ENCODE measurements at places on chromosomes 4 and X.
A peak's percentile ranks its signal among the peaks of the same experiment; 100 is the strongest.

- no peak for DNase-seq
Observed at GRCh38 chrX:22360129-22360528, 87.4 kb downstream of the CBLL2 start.

- DNase-seq, result no peak
Observed at GRCh38 chrX:3244955-3245354, 101.5 kb downstream of the MXRA5 start.

- DNase-seq, result no peak
Observed at GRCh38 chrX:19814240-19814639, 73.2 kb downstream of the SH3KBP1 start.

DNA sequence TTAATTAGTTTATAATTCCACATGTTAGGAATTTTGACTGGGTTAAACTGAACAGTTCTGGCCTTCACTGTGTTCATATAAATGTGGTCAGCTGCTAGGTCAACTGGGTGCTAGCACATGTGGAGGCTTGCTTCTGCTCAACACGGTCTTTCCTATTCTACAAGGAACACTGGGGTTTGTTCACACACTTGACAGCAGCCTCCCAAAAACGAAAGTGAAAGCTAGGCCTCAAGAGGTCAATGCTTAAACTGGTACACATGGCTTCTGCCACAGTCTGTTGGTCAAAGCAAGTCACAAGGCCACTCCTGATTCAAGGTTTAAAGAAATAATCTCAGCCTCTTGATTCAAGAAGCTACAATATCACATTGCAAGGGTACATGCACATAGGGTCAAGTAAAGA is 126.5 kb downstream of the QDPR start:
- no peak for DNase-seq

GRCh38 chrX:119583431-119584059 is 9.2 kb downstream of the UBE2A start:
- DNase-seq, result no peak

GRCh38 chr4:5758741-5759140 is 47.7 kb downstream of the EVC start:
- no peak for DNase-seq

- DNase-seq, result no peak
Observed at GRCh38 chr4:153987291-153987690, 198.4 kb upstream of the SFRP2 start.

GRCh38 chr4:149158817-149159216 is 656.8 kb downstream of the IQCM start:
- no peak for DNase-seq

GRCh38 chrX:149568701-149569296 is 18.5 kb downstream of the MAGEA9B start:
- DNase-seq, result no peak

GRCh38 chrX:13741695-13742094 is 7.1 kb downstream of the OFD1 start:
- no peak for DNase-seq

DNA sequence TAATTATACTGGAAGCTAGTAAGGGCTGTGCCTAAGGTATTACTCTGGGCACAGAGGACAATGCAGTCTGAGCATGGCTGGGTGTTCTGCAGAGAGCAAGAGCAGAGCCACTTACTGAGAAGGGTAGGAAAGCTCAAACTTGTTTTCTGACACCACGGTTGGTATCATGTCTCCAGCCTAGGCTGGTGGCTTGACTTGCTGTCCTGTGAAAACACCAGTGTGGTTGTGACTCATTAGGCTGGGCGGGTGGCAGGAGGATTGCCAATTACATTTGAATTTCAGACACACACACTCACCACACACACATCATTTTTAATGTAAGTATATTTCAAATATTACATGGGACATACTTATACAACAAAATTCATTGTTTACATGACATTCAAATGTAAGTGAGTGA is 19.7 kb upstream of the MTM1 start:
- DNase-seq, result no peak

DNA sequence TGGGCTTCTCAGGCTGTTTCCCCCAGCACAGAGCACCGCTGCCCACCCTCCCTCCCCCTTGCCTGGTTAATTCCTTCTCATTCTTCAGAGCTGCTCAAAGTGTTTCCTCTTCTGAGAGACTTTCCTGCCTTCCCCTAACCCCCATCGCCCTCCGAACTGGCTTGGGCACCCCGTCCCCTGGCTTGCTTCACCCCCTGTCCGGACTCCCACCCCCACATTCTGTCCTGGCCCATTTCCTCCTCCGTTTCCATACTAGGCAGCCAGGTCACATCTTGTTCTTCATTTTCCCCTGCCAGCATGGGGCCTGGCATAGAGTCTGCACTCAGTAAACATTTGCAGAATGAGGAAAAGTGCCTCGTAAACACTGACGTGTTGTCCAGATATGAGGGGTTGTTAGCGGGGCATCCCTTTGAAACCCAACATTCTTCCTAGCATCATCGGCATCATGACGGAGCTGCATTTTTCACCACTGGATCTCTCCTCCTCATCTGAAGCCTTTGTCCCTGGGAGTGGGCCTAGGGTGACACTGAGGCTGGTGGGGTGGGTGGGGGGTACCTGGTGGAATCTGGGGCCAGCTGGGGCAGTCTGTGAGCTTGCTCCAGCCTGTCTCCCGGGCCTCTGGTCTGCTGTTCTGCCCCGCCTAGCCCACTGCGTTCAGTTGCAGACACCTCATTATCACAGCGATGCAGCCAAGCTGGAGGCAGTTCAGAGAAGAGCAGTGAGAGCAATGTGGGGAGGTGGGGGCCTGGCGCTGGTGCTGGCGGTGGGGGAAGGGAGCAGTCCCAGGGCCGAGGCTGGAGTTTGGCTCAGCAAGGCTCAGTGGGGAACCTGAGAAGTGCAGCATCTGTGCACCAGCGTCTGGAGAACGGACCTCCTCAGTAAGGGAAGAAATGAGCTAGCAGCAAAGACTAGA is 149.4 kb upstream of the PJA1 start:
- DNase-seq, result no peak

- no peak for DNase-seq
Observed at GRCh38 chr4:36282503-36283030, 1.2 kb downstream of the DTHD1 start.

DNA sequence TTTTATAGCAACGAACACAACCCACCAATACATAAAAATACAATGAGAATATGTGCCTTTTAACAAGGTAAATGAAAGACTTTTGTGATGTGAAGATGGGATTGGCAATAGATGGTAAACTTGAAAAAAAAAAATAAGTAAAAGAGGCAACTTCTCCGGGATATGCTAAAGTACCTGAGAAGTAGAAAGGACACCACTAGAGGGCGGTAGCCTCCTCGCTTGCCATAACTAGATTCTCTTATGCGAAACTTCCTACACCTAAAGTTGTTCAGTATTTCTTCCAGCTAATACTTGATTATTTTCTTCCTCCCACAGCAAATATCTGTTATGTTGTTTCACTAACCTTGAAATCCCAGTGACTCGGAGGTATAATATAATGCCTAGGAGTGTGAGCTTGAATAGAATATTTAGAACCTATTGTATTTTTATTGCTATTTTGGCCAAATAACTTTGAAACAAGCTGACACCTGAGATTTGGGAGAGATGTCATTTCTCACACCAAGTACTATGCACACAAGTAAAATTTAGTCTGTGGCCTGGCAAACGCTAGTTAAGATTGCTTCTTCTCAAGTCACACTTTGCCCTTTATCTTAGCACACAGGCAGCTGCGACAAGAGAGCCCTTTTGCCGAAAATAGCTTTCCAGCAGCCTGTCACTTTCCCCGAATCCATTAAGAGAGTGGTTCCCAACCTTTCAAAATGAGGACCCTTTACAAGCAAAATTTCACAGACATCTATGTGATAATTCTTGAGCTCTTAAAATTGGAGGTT is 44.9 kb upstream of the PDLIM5 start:
- peak; percentile 24 for DNase-seq

DNA sequence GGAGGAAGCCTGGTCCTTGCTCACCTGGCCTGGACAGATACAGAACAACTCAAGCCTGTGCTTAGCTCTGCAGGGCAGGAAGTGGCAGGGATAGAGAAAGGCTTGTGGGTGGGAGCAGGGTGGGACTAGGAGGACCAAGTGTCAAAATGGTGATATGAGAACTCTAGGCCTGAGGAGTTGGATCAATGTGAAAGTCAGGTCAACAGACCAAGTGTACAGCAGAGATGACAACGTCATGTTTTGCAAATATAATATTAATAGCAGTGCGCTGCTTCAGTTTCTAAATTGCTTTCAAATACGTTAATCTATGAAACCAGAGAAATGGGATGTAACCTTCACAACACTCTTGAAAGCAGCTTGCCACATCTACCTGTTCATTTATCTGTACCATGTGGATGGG is 114.2 kb upstream of the MAP3K15 start:
- no peak for DNase-seq

- no peak for DNase-seq
Observed at GRCh38 chr4:155530857-155531256, 135.8 kb upstream of the GUCY1A1 start.
